ENCODE measurements at places on chromosomes 4 and X. TPM values are rescaled to one million over a fixed set of nuclear protein-coding genes. Genes with fewer than 3 reads are reported as not detected.

- no peaks in the 10 kb centered on the region for H3K27me3 ChIP-seq
- no peaks in the 10 kb centered on the region for H3K4me1 ChIP-seq
- no peak for DNase-seq
- H3K27ac ChIP-seq = no peak overlapping the region
- H3K36me3 ChIP-seq = no peaks in the 10 kb centered on the region
These were observed 626.8 kb downstream of the TLL1 start for GRCh38 chr4:166499820-166500219.

DNA sequence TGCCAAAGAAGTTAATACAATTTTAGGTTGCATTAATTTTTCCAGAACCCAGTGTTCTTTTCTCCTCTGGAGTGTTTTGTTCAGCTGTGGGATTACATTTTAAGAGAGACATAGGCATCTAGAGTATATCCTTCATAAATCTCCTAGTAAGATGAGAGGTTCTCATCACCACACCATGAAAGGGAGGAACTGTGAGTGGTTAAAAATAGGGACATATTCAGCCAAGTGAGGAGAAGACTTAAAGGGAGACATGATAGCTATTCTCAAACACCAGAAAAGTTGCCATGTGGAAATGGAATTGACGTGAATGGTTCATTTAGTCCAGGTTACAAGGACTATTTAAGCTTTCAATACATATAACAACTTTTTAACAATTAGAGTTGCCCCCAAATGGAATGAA lies 6.5 kb upstream of the MRPL1 start:
- no peaks in the 10 kb centered on the region for H3K27me3 ChIP-seq
- H3K4me3 ChIP-seq = no peak overlapping the region
- no peak for DNase-seq

DNA sequence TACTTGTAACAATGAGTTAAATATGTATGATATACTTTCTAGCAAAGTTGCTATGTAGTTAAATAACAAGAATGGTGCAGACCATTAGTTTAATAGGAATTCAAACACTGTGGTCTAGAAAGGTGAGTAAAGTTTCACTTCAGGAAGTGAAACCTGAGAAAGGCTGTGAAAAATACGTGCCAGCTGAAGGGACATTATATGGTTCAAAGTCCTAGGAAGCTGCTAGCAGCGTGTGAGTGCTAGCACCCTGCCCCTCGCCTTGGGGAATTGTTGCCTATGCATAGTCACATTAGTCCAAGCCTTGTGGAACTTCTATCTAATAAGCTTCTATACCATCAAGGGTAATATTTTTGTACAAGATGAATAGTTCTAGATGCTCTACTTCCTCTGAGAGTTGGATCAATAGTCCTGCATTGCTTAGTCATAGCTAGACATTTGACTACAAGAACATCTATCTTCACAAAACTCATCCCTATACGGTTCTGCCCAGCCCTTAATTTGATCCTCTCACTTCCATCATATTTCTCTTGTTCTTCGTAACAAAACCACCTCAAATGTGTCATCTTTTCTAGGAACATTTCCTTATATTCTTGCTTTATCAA lies 45.8 kb upstream of the ARSJ start:
- H3K4me1 ChIP-seq = no peaks in the 10 kb centered on the region
- no peaks in the 10 kb centered on the region for H3K27me3 ChIP-seq
- no peak for DNase-seq

DNA sequence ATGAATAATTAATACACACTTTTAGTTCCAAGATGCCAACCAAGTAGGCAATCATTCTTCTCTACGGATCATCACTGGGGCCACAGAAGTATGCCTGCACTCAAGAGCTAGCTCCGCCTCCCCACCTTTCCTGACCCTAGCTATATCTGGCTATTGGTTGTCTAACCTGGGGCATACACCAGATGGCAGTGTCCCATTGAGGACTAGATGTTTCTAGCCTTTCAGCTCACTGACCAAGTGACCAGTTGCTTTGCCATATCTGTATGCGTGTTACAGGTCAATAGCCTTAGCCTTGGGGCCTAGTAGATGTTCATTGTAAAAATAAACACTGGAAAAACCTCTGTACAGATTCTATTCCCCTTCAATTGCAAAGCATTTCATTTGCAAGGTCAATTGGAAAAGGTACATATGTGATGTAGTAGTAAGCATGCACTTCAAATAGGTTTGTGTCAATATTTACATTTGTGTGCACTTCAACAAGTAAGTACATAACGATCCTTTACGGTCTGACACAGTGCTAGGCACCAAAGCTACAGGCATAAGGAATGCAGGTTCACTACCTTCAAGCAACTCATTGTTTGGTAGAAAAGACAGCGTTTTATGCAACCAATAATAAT lies 521.7 kb downstream of the PPARGC1A start:
- H3K36me3 ChIP-seq = no peaks in the 10 kb centered on the region
- no peaks in the 10 kb centered on the region for H3K4me1 ChIP-seq
- H3K27ac ChIP-seq = peak overlapping the region; percentile 80
- H3K4me3 ChIP-seq = no peak overlapping the region
- H3K27me3 ChIP-seq = no peaks in the 10 kb centered on the region
- peak; percentile 44 for DNase-seq

- DNase-seq = no peak
- no peaks in the 10 kb centered on the region for H3K27me3 ChIP-seq
- H3K36me3 ChIP-seq = no peaks in the 10 kb centered on the region
- H3K4me1 ChIP-seq = no peaks in the 10 kb centered on the region
- H3K4me3 ChIP-seq = no peak overlapping the region
These were observed 78.0 kb upstream of the CLNK start for GRCh38 chr4:10762561-10762960.

DNA sequence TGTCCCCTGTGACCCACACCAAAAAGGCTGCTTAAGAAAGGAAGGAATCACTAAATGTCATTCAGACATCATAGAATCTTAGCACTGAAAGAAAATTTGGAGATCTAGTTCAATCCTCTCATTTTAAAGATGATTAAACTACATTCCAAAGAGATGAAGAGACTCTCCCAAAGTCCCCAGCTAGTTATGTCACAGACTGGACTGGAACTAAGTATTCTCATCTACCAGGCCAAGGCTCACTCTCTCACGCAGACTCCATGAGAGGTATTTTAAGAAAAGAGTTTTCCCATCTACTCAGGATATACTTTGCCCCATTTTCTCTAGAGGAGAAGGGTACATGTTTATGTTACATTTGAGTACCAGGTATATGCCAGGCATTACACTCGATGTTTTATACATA lies 6.9 kb downstream of the FABP2 start:
- no peaks in the 10 kb centered on the region for H3K36me3 ChIP-seq
- H3K27me3 ChIP-seq = no peaks in the 10 kb centered on the region
- DNase-seq = no peak
- no peak overlapping the region for H3K27ac ChIP-seq
- H3K4me1 ChIP-seq = no peaks in the 10 kb centered on the region
- H3K4me3 ChIP-seq = no peak overlapping the region

- H3K4me3 ChIP-seq = no peak overlapping the region
- no peak for DNase-seq
- no peak overlapping the region for H3K27ac ChIP-seq
- H3K4me1 ChIP-seq = no peaks in the 10 kb centered on the region
- no peaks in the 10 kb centered on the region for H3K36me3 ChIP-seq
These were observed 14.0 kb downstream of the SLIT2 start for GRCh38 chr4:20265726-20266125.

DNA sequence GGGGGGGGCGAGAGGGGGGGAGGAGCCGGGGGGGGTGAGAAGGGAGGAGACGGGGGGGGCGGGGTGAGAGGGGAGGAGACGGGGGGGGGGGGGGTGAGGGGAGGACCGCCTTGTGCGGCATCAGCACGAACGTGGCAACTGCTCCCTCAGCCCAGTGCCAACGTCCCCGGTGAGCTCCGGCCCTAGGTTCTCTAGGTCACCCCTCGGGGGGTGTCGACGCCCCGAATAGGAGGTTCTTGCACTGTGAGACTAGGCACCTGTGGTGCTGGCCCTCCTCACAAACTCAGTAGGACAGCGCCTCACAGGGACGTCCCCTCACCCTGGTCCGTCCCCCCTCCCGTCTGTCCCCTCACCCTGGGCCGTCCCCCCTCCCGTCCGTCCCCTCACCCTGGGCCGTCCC lies 21.5 kb upstream of the GTPBP6 start:
- H3K4me1 ChIP-seq = no peaks in the 10 kb centered on the region
- no peak overlapping the region for H3K4me3 ChIP-seq
- H3K27me3 ChIP-seq = no peaks in the 10 kb centered on the region

CLRN2 gene
- total RNA-seq = not detected
